Activated naive CD4-positive, alpha-beta T cell (primary cell): ENCODE measurements at places on chromosomes 4 and X.

- DNase-seq: no peak
Observed at GRCh38 chr4:76313547-76313946, 7.0 kb downstream of the STBD1 start.

- no peak for DNase-seq
Observed at GRCh38 chrX:86133761-86134160, 14.5 kb upstream of the DACH2 start.

GRCh38 chrX:39473812-39474211, 623.9 kb downstream of the BCOR start:
- no peak for DNase-seq

- no peak for DNase-seq
Observed at GRCh38 chr4:113232194-113232593, 182.7 kb downstream of the ANK2 start.

- DNase-seq: no peak
Observed at GRCh38 chr4:121796283-121796682, 4.8 kb upstream of the EXOSC9 start.
